ENCODE measurements at places on chromosomes 6 and 20.

GRCh38 chr6:5981126-5982026, 25.3 kb downstream of the NRN1 start:
- DNase-seq: peak; percentile 83

DNA sequence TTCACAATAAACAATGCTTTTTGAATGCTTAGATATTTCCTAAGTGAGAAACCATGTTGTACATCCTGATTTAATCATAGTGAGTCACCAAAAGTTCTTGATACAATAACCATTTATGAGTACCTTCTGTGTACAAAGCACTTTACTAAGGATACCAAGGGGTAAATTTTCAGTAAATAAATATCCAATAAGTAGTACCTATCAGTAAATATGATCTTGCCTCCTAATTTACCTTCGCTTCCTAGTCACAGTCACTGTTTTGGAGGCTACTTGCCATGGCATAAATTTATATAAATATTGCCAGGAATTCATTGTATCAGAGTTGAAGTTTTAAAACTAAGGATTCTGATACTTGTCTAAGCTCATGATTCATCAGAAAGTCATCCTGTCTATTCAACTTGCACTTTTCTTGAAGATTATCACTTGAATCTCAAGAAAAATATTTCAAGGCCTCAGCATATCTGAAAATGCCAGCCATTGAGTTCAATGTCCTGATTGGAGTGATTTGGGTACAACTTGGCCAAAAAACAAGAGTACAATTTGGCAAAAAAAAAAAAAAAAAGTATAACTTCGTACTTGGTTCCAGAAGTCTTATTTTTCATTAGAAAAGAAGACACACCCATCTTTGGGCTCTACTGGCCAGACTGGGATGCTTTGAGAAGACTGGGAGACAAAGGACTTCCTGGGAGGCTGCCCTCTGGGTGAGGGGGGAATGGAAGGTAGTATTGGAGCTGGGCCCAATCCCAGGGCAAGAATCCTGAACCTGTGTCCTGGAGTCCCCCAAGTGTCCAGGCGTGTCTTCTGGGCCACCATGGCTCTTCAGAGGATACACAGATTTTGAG, 32.8 kb downstream of the RAB22A start:
- peak; percentile 29 for DNase-seq

DNA sequence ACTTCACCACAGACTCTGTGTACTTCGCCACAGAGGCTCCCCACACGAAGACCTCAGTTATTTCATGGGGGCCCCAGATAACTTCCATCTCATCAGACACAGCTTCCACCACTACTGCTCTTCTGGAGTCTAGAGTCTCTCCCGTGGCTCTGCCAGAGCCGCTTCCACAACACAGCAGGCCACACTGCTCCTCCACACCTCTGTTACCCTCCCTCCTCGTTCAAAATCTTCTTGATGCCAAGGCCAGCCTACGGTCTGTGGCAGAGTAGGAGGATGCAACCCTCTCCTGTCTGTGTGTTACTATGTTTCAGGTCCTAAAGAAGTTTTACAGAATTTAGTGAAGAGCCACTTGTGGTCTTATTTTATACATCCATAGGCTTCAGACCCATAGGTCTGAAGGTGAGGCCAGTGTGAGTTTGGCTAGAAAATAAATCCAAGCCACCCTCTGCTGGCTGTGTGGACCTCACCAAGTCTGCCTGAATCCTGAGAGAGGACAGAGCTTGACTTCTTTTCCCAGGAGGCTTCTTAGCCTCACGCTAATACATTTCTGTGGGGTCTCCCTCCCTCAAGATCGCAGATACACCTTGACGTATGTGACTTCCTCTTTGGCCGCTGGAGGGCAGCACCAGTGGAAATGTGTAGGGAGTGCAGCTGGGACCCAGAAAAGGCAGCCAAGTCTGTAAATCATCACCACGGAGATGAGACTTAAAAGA, 197.7 kb downstream of the FAXC start:
- DNase-seq: peak; percentile 43

DNA sequence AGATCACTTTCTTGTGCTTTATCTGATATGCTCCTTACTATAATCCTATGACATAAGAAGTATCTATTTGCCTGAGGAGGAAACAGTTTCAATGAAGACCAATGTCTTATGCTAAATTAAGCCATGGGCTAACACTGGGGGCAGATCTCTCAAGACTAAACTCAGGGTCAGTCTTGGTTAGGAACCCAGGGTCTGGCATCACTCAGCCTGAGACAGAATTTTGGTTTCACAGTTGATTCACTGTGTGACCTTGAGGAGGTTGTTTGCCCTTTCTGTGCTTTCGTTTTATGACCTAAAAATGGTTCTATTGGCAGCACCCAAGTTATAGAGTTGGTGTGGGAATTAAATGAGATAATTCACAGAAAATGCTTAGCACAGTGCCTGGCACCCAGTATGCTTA, 4.9 kb upstream of the BCAS1 start:
- no peak for DNase-seq

DNA sequence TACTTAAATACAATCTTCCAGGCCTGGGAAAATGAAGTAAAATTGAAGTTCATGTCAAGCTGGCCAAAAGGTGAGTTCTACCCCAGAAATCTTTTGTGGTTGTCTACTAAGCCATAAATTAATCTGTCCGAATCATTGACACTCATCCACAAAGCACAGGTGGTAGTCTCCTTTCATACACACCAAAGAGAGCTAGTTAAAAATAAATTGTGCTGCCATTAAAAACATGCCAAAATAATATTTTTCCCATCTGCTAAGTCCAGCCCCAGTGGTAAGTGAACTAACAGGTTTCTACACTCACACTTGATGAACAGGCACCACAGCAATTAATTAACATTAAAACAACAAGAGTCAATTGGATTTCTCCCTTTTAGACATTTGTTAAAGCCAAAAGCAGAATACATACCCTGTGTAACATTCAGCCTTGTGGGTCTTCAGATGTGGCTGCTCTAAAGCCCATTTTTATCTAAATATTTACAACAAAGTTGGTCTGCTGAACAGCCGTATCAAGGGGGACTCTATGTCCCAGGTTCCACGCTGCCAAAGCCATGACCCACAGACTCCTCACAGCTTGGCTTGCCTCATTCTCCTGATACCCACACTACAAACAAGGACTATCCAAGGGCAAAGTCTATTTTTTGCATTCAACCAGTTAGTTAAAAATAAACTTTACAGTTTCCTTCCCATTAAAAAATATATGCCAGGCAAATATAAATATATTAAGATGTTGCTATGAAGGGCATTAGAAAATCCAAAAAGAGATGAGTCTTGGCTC, 490.4 kb downstream of the BMP2 start:
- no peak for DNase-seq

GRCh38 chr6:154356690-154357089, at the start of gene IPCEF1:
Gene IPCEF1, minus strand, starts transcription at chr6:154356803. Its CDS starts 90,856 bp downstream, at chr6:154265947.
- DNase-seq: no peak

GRCh38 chr6:158787395-158787794, 31.8 kb downstream of the EZR start:
- DNase-seq: no peak
